Stimulated activated CD4-positive, alpha-beta T cell treated with anti-CD3 and anti-CD28 coated beads, Interleukin-4, amount 100 ng/mL, for 24 hours (primary cell): ENCODE measurements at places on chromosomes 2 and 18.

GRCh38 chr18:24198461-24198860 lies 59.6 kb downstream of the CABYR start:
- DNase-seq, result no peak

DNA sequence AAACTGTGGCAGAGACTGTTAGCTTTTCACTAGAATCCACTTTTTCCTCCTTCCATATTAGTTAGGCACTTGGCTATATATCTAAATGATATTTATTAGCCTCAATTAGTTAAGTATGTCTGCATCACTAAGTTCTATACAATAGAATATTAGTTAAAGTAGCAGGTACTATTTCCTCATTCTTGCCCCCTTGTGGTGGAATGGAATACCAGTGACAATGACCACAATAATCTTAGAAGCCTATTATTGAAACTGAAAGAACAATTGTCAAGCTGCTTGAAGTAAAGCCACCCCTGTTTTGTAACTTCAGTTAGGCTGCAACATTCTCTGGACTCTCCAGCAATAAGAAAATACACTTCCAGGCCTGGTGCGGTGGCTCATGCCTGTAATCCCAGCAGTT lies 476.3 kb upstream of the VWC2L start:
- DNase-seq, result no peak

DNA sequence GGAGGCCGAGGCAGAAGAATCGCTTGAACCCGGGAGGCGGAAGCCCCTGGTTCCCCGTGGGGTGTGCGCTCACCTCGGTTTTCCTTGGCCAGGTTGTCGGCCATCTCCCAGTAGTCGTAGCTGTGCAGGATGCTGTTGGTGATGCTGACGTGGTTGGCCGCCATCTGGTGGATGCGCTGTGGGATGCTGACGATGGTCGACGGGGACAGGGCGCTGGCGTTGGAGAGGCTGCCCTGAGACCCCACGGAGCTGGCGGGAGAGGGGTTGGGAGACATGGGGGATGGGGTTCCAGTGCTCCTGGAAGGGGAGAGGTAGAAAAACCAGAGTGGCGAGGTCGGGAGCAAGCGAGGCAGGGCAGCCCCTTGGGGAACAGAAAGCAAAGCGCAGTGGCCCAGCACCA lies 64.4 kb upstream of the REV1 start:
- DNase-seq, result no peak

DNA sequence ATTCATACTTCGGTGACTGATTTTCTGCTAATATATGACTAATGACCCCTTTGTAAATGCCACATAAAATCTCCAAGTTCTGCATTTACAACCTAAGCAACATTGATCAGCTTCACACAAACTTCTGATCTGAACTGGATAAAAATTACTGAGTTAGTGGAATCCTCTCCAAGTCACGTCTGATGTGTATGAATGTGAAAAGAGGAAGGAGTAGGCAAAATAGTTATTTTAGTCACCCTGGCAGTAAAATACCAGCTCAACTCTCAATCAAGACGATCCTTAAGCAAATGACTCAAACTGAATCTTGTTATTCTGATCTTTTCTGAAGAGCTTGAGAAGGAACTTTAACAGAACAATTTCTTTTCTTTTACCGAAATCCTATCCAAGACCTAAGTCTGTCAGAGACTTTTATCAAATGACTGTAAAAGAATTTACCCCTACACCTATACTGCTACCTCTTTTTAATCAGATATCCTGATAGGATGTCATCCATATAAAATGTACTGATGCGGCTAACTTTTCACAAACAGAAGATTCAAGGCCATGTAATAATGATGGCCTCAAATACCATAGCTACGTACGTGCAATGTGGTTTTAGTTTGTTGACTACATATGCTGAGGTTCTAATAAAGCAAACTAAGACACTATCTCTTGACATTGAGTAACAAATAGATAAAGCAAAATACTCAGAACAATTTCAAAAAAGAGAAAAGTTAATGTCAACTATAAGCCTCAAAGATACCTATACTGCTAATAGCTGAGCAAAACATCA lies 23.7 kb downstream of the CUL3 start:
- no peak for DNase-seq

- no peak for DNase-seq
Measured at GRCh38 chr18:49285627-49286026, 174.8 kb downstream of the DYM start.
